ENCODE measurements at places on chromosomes 16 and 17.

DNA sequence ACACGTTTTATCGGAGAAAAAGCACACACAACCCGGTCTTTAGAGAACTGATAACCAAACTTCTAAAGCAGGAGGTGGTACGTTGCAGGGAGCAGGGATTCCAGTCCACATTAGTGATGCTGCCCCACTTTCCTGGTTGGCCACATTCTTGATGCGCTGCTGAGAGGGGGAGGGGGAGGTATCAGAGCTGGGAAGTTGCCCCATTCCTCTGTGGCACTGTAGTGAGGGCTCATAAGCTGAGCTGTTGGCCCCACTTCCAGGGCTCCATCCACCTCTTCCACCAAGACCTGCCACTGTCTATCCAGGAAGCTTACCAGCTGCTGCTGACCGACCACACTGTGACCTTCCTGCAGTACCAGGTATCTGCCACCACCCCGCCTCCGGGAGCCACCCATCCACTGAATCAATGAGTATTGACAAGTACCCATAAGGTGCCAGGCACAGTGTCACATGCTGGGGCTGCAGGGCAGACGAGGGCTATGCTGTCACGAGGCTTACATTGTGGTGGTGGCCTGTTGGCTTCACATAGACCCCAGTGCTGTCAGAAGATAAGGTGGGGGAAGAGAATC lies 1.1 kb downstream of the TSEN54 start:
- DNase-seq, result peak; percentile 29

- DNase-seq, result no peak
Measured at GRCh38 chr17:9123594-9124553, 102.6 kb downstream of the NTN1 start.

DNA sequence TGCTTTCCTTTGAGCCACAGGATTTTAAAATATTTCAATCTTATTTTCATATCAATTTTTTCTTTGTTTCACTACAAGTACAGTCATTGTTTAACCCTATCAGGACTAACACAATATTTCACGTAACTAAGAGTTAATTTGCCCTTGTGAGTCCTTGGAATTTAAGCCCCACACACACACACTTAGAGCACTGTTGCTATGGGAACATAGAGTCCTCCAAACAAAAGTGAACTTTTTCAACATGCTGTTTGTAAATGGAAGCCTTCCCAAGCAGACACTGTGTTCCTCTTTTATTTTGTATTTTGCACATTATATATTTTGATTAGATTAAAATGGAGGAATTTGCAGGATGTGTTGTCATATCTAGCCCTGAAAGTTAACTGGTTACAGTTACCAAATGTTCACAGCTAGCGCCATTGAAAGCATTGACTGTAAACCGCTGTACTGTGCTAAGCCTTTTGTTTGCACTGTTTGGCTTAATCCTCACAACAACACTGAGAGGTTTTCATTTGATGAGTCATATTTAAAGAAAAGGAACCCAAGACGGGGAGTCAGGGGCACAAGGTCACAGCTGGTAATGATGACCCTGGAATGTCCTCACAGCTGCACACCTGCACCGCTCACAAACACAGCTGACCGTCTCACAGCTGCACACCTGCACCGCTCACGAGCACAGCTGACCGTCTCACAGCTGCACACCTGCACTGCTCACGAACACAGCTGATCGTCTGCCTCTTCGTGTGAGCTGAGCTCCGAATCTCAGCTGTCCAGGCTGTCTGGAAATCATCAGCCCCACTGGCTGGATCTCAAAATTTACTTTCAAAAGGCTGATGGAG lies 6.3 kb downstream of the HSBP1 start:
- DNase-seq, result no peak

DNA sequence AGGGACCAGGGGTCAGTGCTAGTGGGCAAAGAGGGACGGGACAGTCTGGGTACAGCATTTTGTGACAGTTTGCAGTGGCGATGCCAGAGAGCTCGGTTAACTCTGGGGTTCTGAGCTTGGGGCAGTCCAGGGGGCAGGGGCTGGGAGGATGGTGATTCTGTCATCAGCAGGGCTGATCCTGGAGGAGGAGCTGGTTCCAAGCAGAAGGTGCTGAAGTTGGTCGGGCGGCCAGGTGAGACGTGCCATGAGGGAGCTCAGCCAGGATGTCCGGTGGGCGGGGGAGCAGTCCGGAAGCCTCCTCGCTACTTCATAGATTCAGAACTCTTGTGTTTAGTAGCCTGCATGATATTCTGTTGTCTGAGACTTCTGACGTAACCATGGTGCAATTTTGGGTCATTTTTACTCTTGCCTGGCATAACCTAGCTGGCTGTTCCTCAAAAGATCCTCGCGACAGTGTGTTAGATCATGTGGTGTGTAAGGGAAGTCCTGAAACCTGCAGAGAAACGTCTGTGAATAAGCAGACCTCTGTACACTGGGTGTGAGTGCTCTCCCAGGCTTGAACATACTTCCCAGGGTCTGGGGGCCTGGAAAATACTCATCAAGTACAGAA lies 122.0 kb downstream of the CLEC16A start:
- no peak for DNase-seq

GRCh38 chr17:35294756-35295155 lies 51.9 kb downstream of the SLFN5 start:
- no peak for DNase-seq

DNA sequence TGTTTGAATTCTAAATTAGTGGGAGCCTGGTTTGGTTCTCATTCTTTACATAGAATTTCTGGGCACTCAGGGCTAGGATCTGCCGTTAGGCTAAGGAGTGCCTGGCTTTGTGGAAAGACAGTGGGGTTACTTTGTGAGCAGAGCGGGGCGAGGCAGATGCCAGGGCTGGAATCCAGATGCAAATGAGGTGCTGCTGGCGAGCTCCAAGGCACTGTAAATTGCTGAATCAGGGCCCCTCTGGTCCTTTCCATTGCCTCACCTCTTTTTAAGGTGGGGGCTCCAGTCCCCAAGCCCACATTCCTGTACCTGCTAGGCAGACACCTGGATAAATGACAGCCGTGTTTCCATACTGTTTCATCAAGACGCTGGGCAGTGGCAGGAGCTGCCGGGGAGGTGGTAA lies 33.8 kb downstream of the PIPOX start:
- no peak for DNase-seq

GRCh38 chr17:76499267-76499667 lies 2.0 kb downstream of the RHBDF2 start:
- DNase-seq, result no peak

- no peak for DNase-seq
Measured at GRCh38 chr16:25340973-25341372, 83.3 kb upstream of the ZKSCAN2 start.

DNA sequence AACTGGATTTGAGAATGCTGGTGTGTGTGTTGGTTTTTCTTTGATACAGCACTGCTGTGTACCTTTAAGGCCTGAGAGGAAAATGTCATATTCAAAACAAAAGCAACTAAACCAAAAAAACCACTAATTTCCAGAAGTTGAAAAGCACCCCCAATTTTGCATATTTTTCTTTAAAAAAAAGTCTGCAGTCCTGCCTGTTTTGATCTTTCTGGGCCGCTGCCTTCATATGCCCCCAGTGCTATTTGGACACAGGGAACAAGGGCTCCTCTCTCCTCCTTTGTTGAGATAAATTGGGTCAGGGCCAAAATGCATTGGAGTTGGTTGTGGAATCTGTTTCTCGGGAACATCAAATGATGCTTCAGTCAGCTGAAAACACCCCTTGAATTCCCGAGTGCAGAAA lies 26.9 kb downstream of the GPT2 start:
- DNase-seq, result no peak

GRCh38 chr17:78006338-78006737 lies 47.8 kb downstream of the TNRC6C start:
- no peak for DNase-seq

DNA sequence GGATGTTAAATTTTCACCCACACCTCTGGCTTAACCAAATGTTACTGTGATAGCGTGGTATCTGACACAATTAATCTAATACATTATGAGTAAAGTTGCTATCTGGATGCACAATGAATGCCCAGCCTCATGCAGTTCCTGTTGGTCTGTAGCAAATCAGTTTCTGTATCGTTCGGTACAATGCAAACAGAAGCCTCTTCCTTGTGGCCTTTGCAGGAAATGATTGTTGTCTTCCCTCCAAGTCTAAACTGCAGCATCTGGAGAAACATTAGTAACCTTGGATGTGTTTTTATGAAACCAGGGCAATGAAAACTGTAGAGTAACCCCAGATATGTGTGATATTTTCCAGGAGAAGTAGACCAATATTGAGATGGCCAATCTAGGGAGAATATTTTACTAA lies 46.8 kb downstream of the CYB561 start:
- no peak for DNase-seq

DNA sequence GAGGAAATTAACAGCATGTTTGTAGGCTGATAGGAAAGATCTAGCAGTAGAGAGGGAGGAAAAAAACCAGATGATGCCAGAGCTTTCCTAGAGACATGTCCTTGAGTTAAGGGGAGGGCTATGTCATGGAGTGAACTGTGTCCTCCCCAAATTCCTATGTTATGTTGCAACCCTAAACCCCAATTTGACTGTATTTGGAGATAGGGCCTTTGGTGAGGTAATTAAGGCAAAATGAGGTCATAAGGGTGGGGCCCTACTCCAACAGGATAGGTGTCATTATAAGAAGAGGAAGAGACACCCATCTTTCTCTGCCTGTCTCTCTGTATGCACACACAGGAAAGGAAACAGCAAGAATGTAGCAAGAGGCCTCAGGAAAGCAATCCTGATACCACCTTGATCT lies 195.3 kb upstream of the AXIN2 start:
- DNase-seq, result no peak

DNA sequence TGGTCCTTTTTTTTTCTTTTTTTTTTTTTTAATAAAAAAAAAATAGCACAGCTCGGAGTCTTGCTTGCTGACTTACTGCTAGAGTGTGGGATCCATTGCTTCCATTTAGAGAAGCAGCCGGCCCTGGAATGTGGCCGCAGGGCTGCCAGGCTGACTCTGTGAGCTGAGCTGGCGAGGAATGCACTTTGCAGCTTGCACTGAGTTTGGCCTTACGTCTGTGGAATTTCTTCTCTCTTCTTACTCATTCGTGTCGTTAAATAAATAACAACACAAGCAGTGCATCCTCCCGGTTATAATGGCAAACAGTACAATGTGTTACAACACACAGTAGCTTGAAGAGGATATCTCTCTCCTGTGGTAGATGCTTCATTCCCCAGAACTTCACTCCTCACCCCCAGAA lies 69.2 kb downstream of the PRKCB start:
- DNase-seq, result no peak

GRCh38 chr17:17445925-17446665 lies 30.7 kb upstream of the MED9 start:
- no peak for DNase-seq

- no peak for DNase-seq
Measured at GRCh38 chr16:87016046-87017035, 300.9 kb downstream of the C16orf95 start.

- no peak for DNase-seq
Measured at GRCh38 chr16:84839054-84839453, 19.3 kb downstream of the CRISPLD2 start.

DNA sequence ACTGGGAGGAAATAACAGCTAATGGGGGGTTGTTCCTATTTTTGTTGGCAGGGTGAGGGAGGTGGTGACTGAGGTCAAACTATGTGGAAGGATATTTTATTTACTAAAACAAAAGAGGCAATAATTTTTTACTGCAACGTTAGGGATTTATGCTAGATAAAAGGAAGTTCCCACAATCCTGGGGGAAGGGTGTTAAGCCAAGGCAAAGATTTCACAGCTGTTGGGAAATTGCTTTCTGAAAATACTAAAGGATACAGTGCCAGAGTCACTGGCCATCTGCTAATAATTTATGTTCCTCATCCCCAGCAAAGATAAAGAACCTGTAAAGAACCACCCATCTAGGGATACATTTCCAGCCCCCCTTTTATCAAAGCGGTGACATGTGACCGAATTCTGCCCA lies 756.0 kb upstream of the RBFOX1 start:
- DNase-seq, result no peak

- no peak for DNase-seq
Measured at GRCh38 chr16:57893559-57894389, 77.2 kb downstream of the CNGB1 start.

- DNase-seq, result no peak
Measured at GRCh38 chr17:60463157-60463835, 41.0 kb downstream of the CHCT1 start.

- peak; percentile 84 for DNase-seq
Measured at GRCh38 chr17:45228763-45229539, 7.3 kb downstream of the FMNL1 start.

DNA sequence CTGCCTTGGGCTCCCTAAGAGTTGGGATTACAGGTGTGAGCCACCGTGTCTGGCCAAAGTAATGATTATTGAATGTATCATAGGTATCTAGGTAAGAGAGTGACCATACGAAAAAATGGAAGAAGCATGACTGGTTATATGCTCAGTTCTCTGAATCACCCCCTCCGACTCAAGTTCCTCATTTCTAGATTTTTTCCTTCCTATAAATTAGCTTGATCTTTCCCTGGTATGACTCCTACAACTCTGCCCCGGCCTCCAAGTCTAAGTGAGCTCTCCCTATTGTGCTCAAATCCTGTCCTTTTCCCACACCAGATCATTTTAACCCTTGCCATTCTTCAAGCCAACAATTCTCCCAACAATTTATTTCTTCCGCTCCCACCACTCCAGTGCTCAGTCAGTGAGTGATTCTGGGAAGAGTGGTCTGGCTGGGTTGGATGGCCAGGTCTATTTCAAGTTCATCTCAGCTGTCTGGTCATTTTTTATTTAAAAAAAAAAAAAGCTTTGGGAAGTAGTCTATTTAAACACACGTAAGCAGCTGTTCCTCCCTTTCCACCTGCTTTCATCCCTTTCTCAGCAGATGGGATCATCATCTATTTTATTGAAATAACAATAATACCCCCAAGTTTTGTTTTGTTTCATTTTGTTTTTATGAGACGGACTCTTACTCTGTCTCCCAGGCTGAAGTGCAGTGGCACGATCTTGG lies 120.2 kb upstream of the HS3ST2 start:
- DNase-seq, result no peak

GRCh38 chr17:36610474-36610873 lies 9.1 kb downstream of the MRM1 start:
- no peak for DNase-seq

- DNase-seq, result no peak
Measured at GRCh38 chr17:10087355-10087754, 111.1 kb downstream of the GAS7 start.

DNA sequence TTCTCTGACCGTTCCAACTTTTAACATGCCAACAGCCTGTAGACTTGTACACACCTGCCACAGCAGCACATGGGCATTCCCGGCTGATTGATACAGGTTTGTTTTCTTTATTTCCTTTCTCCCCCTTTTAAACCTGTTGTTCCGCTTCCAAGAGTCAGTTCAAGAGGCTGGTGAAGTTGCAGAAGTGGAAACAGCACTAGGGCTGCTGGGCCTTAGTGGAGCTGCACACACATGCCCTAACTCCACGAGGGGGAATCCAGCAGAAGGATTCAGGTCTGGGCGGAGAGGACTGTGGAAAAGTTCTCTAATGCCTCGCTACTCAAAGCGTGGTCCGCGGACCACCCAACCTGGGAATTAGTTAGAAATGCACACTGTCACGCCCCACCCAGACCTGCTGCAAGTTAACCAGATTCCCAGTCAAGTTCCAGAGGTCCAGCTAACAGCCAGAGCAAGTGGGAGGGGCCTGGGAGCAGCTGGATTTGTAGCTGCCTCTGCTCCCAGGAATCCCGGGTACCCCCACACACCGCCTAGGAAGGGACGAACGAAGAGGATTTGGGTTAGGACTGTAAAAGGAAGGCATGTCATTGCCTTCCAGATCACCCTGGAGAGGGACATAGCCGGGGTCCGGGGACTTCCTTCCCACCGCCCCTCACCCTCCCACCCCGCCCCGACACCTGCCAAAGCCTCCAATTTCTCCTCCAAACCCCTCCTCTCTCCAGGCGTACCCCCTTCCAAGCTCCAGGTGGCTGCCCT lies 542 bp downstream of the SLC39A11 start:
- no peak for DNase-seq

All from effector CD4-positive, alpha-beta T cell (primary cell).